ENCODE measurements at places on chromosomes 11 and 22.

DNA sequence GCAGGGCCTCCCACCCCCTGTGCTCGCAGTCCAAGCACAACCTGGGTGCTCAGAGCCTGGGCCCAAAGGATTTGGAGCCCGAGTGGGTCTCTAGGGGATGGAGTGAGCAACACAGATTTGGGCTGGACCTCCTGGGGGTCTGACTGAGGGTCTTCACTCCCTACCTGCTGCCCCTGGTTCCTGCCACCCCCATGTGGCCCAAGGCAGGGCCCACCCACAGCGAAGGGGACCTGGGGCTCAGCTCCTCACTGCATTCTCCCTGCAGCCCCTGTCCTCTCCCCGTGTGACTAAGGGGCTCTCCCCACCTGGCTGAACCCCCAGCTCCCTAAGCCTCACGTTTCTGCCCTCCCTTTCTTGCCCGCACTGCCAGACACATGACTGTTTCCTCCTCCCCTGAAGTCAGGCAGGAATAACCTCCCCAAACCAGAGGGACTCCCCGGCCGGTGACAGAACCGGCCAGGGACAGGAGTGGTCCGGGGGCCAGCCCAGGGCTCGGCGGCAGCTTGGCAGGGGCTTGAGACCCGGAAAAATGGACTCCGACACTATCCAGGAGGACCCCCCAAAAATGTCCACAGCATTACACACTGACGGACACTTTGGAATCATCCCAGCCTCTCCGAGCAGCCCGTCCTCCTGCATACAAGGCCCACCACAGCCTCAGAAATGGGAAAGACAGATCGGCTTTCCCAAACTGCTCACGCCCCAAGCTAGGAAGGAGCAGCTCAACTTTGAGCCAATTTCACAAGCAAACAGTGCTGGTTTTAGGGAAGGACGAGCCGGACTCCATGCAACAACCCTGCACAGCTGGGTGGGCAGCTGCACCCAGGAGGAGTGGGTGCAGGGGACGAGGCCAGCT lies 57.8 kb downstream of the BRD1 start:
- no peak for DNase-seq

- DNase-seq = no peak
Observed at GRCh38 chr22:22697377-22698117, 53.1 kb downstream of the GGTLC2 start.

GRCh38 chr11:129639300-129639699 lies 176.3 kb upstream of the TMEM45B start:
- DNase-seq = no peak

- DNase-seq = no peak
Observed at GRCh38 chr11:34033399-34033798, 18.1 kb upstream of the CAPRIN1 start.

DNA sequence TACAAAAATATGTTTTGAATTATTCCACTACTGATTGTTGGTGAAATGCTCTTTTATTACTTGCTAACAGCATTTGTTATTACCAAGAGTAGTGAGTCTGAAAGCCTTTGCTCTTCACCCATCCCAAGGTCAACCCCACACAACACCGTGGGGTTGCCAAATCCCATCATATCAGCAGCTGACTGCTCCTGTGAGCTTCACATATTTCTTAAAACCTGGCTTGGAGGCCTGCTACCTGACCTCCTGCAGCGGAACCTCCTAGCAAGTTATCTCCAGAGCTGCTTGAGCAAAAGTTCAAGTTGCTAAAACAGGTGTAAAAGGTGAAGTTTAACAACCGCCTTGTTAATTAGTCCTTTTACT lies 20.1 kb upstream of the EIF3M start:
- DNase-seq = no peak

DNA sequence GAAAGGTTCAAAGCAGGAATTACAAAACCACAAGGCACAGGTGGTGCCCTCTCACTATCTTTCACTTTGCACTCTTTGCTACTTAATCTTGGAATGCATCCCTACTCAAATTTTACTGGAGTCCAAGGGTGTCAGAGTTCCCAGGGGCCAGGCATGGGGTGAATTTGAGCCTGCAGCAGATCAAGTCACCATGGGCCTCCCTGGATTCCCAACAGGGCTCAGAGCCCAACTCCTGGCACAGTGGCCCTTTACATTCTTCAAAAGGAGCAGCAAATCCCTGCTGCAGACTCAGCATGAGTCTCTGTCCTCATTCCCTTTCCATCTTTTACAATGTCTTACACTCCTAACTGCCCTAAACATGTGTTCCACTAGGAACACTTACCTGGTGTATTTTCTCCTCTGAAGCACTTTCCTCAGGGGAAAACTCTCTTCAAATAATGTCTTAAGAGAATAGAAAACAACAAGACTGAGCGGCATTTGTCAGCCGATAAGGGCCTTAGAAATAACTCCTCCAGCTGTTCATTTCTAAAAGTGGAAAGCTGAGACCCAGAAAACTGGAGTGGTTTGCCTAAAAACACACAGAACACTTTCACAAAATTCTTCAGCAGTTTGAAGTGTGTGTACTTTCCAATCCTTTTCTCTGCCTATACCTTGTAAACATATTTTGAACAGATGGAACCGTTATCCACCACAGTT lies 596.0 kb downstream of the INSC start:
- DNase-seq = no peak

- DNase-seq = no peak
Observed at GRCh38 chr11:67665541-67666302, 8.7 kb downstream of the ALDH3B2 start.

DNA sequence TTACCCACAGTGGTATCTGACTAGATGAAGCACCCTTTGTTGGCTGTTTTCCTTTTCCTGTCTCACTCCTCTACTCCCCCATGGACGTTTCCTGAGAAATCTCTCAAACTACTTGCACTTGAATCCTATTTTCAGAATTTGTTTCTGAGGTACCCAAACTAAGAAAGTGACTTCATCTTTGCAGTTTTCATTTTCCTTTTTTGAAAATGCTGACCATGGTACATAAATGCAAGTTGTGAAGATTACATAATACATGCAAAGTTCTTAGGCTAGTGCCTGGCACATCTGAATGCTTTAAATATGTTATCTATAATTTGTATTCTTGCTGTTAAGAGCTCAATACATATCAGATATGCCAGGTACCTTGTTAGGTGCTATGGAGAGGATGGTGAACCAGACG lies 644.7 kb upstream of the TENM4 start:
- no peak for DNase-seq

- DNase-seq = no peak
Observed at GRCh38 chr11:86442827-86443226, 68.1 kb downstream of the CCDC81 start.

DNA sequence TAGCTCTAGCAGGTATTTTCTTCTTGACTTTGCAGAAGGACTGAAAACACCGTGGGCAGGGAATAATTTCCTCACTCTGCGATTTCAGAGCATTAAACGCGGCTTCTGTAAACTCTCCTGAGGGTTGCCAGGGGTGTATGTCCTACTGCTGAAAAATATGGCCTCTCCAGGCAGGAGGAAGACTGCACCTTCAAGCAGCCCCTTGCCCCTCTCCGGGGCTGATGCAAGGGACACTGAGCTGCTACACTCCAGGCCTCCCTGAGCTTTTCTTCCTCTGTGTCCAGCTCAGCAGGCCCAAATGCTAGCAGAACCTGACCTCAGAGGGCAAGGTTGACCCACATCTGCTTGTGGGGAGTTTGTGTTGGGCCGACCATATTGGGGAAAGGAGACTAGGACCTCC lies 2.2 kb downstream of the CD6 start:
- no peak for DNase-seq

- DNase-seq = no peak
Observed at GRCh38 chr11:32006799-32007388, 84.0 kb upstream of the RCN1 start.

- DNase-seq = no peak
Observed at GRCh38 chr11:117061256-117061655, 37.0 kb downstream of the SIK3 start.

- no peak for DNase-seq
Observed at GRCh38 chr11:126290887-126291286, 8.0 kb downstream of the TIRAP start.

GRCh38 chr11:12695221-12695794 lies 21.1 kb downstream of the TEAD1 start:
- DNase-seq = no peak

- DNase-seq = no peak
Observed at GRCh38 chr11:126696982-126697381, 303.6 kb downstream of the KIRREL3 start.

- DNase-seq = no peak
Observed at GRCh38 chr11:71532036-71532610, 5.1 kb downstream of the KRTAP5-7 start.

GRCh38 chr11:76269247-76269646 lies 62.9 kb upstream of the WNT11 start:
- no peak for DNase-seq

DNA sequence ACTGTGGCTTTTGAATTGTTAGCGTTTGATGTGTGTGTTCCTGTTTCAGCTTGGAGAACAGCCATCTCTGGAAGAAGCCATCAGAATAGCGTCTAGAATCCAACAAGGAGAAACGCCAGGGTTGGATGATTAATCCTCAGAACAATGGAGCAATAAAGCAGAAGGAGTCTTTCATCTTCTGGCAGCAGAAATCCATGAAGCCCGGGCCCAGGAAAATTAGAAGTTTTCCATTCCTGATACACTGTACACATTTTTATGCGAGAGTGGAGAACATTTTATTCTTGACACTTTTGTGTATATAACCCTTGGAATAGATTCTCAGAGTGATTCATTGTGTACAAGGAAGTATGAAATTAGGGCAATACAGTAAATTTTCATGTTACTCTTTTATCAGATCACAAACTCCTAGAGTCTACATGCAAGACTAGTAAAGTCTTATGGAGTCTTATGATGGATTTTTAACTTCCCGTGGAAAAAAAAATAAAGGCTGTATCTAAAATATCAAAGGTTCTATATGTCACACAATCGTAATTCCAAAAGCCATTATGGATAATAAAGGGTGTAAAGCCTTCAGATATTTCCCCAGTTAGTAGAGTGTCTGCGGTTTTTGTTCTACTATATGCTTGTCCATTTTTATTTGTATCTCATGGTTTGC lies 45.9 kb upstream of the WEE1 start:
- DNase-seq = no peak

GRCh38 chr11:131136486-131136885 lies 220.2 kb upstream of the SNX19 start:
- no peak for DNase-seq

DNA sequence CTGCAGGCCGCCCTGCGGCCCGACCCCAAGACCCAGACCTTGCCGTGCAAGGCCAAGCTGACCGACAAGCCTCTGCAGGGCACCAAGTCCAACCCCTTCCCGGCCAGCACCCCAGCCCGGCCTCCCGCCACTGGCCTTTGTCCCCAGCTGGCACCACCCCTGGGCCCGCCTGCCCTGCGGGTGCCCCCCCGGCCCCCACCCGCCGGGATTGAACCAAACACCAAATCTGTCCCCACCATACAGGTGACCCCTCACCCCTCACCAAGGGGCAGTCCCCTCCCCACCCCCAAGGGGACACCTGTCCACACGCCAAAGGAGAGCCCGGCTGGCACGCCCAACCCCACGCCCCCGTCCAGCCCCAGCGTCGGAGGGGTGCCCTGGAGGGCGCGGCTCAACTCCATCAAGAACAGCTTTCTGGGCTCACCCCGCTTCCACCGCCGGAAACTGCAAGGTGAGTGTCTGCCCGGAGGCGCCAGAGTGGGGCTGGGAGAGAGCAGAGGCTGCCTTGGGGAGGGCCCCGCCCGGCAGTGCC lies 36.2 kb downstream of the MOB2 start:
- DNase-seq = no peak

DNA sequence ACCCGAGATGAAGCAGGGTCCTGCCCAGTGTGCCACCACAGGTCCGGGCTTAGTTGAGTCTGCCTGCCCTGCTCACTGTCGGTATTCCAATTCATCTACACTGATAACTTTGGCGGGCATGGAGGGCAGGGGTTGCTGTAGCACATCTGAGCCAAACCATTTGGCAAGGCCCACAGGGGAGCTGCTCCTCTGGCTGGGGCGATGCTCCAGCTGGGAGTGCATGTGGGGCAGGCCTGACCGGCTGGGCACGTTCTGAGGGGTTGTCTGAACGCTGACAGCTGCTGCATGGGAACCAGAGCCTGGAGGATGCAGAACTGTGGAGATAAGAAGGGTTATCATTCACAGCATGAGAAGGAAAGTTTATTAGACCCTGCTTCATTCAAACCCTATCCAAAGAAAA lies 40.4 kb downstream of the DRG1 start:
- DNase-seq = no peak

DNA sequence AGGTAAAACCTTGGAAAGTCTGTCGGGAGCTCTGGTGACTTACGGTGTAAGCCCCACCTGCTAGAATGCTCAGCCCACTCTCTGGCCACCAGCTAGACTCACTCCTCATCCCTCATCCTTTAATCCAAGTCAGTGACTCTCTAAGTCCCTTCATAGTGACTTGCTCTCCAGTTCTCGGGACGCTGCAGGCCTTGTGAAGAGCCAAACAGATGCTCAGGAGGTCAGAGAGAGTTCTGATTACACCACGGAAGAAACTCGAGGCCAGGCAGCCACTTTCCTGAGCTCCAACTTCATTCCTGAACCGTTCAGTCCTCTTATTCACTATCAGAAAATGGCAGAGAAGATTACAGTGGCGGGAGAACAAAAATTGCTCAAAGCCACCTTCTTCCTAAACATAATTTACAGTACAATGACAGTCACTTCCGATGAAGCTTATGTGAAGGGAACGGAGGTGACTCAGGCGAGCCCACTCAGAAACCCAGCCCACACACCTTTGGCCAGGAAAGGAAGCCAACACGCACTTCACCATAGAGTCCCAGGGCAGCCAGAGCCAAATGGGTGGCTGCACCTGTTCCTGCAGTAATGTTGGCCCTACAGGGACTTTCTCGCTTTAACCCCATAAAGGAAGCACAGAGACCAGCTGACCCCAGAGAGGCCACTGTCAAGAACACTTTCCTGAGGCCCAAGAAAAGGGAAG lies 100.4 kb downstream of the GALNT18 start:
- DNase-seq = no peak

- no peak for DNase-seq
Observed at GRCh38 chr11:132052904-132053303, 682.5 kb downstream of the NTM start.

- DNase-seq = no peak
Observed at GRCh38 chr11:104015649-104016415, 20.6 kb upstream of the DDI1 start.

DNA sequence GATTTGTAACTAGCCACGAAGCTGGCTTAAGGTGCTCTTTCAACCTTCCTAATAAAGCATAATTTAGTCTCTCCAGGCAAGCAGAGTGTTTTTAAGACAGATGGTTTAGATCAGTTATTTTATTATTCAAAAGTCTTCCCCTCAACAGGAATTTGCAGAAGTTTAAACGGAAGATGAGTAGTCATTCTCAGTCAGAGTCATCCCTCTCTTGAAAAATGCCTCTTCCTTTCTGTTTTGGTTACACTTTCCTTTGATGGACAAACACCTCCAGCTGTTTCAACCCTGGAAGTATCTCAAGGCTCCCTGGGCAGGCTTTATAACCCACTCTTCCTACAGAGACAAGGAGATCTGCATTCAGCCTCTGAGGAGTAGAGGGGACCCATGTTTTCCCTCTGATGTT lies 60.3 kb upstream of the POU2AF2 start:
- DNase-seq = no peak

- DNase-seq = no peak
Observed at GRCh38 chr11:96204721-96205459, 138.1 kb downstream of the MAML2 start.
